CD4-positive, alpha-beta T cell treated with Interleukin-4 for 1 hour (primary cell): ENCODE measurements at places on chromosomes 4 and X.

GRCh38 chr4:41385481-41385880, 128.8 kb downstream of the UCHL1 start:
- no peak for DNase-seq

- DNase-seq, result no peak
These were observed 413.1 kb downstream of the GBA3 start for GRCh38 chr4:23105759-23106370.

DNA sequence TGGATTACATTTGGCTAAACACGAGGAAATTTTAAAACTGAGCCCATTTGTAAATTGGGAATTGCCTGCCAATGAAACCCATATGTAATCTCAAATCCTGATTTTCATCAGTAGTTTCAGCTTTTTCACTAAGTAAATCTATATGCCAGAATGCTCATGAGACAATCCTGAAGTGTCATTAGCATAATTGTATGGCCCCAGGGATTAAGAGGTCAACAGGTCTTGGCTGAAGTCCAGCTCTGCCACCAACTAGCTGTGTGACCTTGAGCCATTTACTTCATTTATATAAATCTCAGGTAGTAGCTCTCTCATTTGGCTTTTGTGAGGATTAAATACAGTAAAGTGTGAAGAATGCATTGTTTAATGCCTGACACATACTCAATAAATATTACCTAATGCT, 320.5 kb upstream of the EMCN start:
- no peak for DNase-seq

DNA sequence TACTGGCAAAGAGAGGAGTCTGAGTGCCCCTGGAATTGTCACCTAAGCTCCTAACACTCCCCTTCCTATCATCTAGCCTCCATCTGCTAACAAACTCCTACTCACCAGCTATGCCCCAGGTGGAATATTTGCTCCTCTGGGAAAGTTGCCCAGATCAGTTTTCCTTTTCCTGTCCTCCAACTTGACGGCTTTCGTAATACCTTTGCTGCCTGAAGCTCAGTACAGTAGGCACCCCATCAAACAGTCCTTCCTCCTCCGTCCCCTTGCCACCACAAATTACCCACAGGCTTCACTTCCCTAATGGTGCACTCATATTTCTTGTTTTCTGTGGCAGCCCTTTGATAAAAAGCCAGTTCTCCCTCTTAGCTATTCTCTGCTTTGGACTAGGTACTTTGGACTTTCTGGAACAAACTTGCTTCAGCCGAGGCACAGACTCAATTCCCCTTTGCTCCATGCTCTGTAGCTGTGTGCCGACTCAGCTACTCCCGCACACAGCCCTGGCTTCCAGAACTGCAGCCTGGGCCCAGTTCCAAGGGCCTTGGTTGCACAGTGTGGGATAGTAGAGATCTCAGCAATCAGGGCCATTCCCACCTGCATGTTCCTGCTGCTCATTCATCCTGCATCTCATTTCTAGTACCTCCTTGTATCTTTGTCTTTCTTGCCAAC, 605.1 kb downstream of the BCOR start:
- DNase-seq, result no peak

DNA sequence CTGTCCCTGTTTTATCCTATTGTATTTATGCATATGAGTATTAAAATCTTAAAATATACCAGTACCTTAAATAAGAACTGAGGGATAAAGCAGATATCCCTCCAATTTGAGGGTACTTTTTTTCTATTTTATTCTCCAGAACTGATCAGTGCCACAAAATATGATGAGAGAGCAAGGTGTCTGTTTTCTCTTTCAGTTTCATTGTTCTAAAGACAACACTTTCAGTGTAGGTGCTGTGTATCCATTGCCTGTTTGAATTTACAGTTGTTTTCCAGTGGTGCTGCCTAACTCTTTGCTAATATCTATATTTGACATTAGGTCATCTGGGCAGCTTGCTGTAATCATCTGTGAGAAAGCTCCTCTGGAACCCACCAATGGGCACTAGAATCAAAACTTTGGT, 394.7 kb downstream of the IL1RAPL1 start:
- no peak for DNase-seq

GRCh38 chr4:55902677-55903076, 46.1 kb upstream of the CEP135 start:
- DNase-seq, result no peak

GRCh38 chrX:17082831-17083230, 136.4 kb downstream of the REPS2 start:
- no peak for DNase-seq

DNA sequence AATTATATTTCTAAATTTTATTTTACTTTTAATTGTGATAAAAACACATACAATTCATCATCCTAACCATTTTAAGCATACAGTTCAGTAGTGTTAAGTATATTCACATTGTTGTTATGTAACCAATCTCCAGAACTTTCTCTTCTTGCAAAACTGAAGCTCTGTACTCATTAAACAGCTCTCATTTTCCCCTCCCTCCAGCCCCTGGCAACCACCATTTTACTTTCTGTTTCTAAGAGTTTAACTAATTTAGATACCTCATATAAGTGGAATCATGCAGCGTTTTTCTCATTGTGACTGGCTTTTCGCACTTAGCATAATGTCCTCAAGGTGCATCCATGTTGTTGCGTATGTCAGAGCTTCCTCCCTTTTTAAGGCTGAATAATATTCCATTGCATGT, 46.7 kb upstream of the NDP start:
- DNase-seq, result no peak

- no peak for DNase-seq
These were observed 306.4 kb downstream of the CXXC4 start for GRCh38 chr4:104188301-104188700.

- no peak for DNase-seq
These were observed 5.0 kb downstream of the GPR78 start for GRCh38 chr4:8585186-8585585.

- DNase-seq, result no peak
These were observed 105.6 kb downstream of the CBLL2 start for GRCh38 chrX:22378296-22378695.

DNA sequence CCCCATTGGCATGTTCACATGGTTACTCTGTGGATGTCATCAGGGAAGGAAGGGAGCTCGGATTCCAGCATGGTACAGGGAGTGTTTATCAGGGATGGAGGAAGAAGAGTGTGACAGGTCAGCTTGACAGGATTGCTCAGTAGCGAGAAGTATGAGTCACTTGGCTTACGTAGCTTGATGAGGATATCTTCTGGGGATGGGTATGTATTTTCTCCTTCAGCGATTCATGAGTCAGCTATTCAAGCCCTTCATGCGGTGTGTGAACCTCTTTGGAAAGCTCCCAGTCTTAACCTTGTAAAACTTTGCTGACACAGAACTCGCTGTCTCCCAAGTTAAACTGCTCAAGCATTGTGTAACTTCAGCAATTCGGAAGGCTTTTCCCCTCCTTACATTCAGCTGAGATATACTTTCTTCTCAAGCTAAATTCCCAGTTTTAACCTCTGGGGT, 275.4 kb downstream of the ARHGAP10 start:
- DNase-seq, result peak; percentile 19

- no peak for DNase-seq
These were observed 59.9 kb upstream of the CHRNA9 start for GRCh38 chr4:40275065-40275730.
